Mucosa of gallbladder (tissue), 1 donor: ENCODE measurements at places on chromosomes 11 and 22.

GRCh38 chr11:60158636-60159035 is 24.2 kb downstream of the MS4A6A start:
- DNase-seq: no peak

DNA sequence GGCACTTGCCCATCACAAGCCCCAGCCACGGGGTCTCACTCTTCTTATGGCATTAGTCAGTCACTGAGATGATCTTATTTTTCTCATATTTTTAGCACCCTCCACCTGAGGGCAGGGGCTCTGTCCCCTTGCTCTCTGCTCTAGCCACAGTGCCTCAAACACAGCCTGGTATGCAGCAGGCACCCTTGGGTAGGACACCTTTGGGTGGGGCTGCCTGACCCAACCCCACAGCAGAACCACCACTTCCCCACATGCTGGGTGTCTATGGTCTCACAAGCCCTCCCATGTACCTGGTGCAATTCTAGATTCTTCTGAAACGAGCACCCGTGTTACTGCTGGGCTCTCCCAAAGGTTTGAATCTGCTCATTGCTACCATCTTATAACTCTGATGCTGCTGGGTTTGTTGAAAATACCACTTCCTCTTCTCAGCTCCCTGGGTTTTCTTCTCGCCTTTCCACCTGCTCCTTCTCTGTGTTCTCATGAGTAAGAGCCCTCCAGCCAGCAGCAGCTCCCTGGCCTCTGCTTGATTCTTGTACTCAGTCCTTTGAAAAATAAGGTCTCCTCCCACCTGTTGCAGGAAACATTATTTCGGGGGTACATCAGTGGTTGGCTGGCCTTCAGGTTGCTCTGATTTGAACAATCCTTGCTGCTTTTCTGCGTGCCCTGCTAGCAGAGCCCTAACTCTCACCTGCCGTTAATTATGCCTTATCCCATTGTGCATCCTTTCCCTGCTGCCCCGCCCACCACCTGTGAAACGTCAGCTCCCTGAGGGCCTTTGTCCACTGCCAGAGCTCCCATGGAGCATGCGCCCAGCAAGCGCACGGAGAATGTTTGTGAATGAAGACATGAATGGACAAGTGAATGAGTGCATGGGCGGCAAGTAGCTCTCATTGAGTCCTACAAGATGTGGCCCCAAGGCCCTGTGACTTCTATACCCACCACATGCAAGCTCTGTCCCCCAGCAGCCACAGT is 1181.6 kb downstream of the TBC1D22A start:
- DNase-seq: no peak

DNA sequence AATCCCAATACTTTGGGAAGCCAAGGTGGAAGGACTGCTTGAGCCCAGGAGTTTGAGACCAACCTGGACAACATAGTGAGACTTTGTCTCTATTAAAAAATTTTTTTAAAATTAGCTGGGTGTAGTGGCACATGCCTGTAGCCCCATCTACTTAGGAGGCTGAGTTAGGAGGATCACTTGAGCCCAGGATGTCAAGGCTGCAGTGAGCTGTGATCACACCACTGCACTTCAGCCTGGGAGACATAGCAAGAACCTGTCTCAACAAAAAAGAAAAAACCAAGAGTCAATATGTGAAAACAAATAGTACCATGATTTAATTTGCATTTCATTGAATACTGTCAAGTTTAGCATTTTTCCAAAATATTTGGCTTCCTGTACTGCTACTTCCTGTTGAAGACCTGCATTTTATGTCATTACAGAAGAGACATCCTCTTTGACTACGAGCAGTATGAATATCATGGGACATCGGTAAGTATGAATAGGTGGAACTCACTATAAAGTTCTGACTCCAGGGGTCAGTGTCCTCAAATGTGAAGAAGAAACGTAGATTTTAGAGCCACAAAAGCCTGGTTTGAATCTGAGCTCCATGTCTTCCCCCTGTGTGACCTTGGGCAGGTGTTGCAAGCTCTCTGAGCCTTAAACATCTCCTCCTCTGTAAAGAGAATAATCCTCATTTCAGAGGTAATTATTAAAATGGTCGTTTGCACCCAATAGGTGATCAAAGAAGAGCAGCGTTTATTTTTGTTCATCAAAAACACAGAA is 16.0 kb downstream of the CDC45 start:
- no peak for DNase-seq

- DNase-seq: no peak
Measured at GRCh38 chr22:42368379-42369249, 63.6 kb downstream of the NFAM1 start.

DNA sequence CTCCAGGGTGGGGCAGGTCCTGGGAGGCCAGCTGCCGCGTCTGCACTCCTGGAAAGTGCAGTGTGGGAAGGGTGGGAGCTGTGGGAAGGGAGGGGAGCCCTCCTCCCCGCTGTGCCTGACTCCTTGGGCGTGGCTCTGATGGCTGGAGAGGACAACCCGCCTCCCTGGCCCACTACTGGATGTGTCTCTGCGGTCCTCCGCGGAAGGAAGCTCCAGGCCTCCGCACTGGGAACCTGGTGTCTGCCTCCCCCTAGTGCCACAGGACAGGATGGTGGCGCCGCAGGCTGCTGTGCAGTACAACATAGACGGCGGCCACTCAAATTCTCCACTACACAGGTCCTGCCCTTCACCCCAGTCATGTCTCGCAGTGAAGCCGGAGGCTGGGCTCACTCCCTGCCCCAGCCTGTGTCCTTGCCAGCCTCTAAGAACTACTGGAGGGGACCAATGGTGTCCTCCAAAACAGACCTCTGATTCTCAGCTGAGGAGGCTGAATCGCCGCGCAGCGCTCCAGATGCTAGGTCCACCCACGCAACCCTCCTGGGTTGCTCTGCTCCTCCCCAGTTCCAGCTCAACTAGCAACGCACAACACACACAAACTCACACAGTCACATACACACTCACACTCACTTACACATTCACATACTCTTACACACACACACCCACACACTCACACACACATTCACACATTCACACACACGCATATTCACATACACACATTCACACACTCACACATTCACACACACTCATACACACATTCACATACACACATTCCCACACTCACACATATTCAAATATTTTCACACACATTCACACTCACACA is 12.4 kb upstream of the DSCAML1 start:
- DNase-seq: peak; percentile 63

DNA sequence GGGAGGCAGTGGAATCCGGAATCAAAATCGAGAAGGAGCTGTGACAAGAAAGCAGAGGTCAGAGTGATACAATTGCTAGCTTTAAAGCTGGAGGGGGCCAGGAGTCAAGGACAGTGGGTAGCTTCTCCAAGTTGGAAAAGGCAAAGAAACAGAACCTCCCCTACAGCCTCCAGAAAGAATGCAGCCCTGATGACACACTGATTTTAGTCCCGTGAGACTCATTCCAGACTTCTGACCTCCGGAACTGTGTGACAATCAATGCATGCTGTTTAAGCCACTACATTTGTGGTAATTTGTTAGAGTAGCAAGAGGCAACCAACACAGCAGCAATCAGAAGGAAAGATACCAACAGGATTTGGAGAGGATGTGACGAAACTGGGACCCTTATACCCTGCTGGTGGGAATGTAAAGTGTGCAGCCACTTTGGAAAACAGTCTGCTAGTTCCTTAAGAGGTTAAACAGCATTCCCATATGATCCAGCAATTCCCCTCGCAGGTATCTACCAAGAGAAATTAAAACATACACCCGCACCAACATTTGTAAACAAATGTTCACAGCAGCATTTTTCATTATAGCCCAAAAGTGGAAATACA is 66.7 kb downstream of the DSCAML1 start:
- no peak for DNase-seq

DNA sequence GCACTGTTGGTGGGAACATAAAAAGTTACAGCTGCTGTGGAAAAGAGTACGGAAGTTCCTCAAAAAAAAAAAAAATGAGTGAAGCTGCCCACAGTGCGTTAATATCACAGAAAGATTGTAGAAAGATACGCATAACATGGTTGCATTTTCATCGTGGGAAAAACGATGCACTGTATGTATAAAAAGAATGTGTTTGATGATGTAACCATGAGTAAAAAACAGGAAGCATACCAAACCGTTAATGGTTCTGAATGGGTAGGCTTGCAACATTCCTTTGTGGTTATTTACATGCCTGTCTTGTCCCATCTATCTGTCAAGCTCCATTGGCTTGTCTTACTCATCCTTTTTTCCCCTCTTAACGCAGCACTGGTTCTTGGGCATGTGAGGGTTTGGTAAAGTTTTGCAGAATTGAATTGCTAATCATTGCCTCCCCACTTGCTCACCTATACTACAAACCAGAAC is 33.8 kb upstream of the DKK3 start:
- no peak for DNase-seq

DNA sequence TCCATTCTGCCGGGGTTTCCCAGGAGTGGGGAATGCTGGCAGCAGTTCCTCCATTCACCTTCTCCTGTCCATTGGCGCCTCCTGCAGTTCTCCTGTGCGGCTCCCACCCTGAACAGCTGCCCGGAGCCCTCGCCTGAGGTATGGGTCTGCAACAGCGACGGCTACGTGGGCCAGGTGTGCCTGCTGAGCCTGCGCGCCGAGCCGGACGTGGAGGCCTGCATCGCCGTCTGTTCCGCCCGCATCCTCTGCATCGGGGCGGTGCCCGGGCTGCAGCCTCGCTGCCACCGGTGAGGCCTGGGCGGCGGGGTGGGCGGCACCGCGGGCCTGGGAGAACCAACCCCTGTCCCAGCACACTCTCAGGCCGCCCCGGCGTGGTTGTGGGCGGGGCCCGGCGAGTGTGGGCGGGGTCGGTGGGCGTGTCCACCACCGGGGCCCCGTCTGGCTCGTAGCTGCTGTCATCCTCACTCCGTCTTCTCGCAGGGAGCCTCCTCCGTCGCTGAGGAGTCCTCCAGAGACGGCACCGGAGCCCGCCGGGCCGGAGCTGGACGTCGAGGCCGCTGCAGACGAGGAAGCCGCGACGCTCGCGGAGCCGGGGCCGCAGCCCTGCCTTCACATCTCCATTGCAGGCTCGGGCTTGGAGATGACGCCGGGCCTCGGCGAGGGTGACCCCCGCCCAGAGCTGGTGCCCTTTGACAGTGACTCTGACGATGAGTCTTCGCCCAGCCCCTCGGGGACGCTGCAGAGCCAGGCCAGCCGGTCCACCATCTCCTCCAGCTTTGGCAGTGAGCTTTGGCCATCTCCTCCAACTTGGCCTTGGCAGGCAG is 14.0 kb upstream of the RELT start:
- no peak for DNase-seq

DNA sequence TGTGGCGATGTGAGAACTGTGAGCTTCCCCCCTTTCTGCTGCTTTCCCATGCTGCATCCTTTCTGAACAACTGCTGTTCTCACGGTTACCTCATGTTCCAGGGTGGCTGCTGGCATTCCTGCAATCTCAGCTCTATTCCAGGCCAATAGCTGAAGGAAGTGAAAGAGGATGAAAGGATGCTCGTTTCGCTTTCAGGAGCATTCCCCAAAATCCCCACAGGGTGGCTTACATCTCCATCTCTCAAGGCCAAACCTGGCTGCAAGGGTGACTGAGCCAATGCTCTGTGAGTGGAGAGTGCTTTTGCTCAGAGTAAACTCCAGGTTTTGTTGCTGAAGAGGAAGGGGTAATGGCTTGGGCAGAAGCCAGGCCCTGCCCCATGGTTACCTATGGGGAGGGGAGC is 848.2 kb downstream of the BRD1 start:
- no peak for DNase-seq

GRCh38 chr11:72389116-72389515 is 45.2 kb downstream of the CLPB start:
- DNase-seq: no peak

DNA sequence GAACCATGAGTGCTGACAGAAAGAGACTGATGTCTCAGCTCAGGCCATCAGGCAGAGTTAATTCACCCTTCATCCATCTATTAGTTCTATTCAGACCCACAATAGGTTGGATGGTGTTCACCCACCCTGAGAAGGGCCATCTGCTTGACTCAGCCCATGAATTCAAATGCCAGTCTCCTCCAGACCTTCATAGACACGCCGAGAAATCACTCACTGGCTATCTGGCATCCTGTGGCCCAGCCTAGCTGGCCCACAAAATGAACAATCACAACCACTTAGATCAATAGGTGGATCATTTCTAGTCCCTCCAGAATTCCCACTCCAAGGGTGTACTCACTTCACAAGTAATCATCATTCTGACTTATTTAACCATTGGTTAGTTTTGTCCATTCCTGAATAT is 58.2 kb downstream of the MYEOV start:
- DNase-seq: peak; percentile 2

DNA sequence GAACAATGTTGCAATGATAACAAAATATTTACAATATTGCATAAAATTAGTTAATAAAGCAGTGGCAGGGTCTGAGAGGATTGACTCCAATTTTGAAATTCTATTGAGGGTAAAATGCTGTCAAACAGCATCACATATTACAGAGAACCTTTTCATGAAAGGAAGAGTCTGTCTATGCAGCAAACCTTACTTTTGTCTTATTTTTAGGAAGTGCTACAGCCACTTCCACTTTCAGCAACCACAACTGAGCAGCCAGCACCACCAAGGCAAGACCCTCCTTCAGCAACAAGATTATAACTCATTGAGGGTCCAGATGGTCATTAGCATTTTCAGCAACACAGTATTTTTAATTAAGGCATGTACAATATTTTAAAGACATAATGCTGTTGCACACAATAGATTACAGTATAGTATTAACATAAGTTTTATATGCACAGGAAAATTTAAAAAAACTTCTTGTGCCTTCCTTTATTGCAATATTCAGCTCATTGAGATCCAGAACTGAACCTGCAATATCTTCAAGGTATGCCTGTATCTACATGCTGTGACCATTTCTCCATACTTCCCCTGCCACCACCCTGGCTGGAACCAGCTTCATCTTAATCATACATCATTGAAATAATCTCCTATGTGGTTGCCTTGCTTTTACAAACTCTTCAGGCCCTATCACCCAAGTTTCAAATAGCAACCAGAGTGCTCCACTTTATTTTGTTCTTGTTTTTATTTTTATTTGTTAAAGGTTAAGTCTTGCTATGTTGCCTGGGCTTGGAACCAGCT is 711.2 kb downstream of the KCNA4 start:
- DNase-seq: no peak

GRCh38 chr11:36333897-36334296 is 37.8 kb downstream of the PRR5L start:
- DNase-seq: no peak

GRCh38 chr22:35866651-35867050 is 149.0 kb downstream of the APOL5 start:
- no peak for DNase-seq
